Fibroblast of pulmonary artery (primary cell): ENCODE measurements at places on chromosomes 11 and 22.

GRCh38 chr11:40178470-40178869 is 1281.0 kb downstream of the LRRC4C start:
- DNase-seq = no peak

DNA sequence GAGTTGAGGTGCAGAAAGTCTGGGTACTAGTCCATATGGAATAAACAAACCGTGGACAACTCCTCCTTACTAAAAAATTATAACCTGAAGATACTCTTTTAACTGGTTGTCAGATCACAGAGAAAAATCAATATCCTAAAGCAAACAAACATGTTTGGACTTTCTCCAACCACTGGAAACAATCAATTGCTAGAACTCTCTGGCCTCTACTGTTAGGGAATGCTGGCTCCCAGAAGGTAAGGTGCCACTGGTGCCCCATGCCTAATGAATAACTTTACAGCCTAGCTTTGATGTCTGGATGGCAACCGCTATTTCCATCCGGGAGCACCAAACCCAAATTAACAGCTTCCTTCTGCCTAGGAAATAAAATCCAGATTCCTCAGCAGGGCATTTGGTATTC is 74.5 kb downstream of the AMBRA1 start:
- DNase-seq = no peak

DNA sequence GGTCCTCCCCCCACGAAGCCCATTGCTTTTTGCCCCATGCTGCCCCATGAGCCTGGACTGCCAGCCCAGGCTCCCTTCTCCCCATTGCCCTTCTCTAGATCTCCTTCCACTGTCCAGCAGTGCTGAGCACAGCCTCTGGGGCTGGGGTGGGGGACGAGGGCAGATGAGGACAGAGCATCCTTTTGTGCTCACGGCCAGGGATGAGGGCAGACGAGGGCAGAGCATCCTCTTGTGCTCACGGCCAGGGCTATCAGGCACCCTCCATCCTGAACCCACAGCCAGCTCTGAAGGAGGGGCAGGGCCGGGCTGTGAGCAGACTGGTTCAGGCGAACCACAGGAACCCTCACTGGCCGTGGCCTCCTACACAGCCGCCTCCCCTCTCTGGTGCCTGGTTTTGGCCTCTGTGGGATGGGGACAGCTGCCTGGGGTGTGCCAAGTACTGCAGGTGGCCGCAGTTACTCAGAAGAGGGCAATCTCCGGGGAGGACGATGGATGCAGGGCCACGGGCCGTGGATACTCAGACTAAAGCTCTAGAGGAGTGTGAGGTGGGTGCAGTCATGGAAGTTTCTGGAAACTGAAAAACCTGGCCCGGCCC is 1258.8 kb downstream of the BRD1 start:
- no peak for DNase-seq

DNA sequence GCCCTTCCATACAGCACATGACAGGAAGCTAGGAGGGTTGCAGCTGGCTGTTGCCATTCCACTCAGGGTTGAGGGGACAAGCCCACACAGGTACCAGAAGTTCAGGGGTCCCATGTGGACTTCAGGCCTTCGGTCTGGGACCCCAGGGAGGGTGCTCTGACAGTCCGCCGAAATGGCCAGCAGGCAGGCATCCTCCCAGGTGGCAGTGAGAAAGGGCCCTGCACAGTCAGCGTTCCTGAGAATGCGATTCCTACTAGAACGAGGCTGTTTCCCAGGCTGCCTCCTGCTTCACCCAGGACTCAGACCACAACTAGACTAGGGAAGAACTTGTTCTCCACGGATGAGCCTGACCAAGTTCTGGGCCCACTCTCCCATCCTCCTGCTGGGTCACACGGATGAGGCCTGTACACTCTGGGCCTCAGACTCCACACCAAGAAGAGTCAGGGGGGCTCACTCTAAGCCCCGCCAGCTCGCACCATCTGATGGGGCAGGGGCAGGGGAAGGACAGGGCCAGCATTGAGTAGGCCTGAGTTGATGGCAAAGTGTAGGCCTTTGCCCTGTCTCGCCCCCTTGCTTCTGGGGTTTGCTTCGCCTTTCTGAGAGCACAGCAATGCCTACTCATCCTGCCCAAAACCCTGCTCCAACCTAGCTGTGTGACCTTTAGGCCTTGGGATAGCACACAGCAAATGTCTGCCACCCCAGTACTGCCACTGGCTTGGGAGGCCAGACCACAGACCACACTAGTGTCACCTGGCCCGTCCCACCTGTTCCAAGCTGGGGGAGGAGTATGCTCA is 14.0 kb downstream of the KCNQ1OT1 start:
- DNase-seq = no peak

- DNase-seq = no peak
Measured at GRCh38 chr11:45166604-45166897, 20.1 kb downstream of the PRDM11 start.

GRCh38 chr11:121376130-121376529 is 76.0 kb upstream of the SORL1 start:
- DNase-seq = no peak

DNA sequence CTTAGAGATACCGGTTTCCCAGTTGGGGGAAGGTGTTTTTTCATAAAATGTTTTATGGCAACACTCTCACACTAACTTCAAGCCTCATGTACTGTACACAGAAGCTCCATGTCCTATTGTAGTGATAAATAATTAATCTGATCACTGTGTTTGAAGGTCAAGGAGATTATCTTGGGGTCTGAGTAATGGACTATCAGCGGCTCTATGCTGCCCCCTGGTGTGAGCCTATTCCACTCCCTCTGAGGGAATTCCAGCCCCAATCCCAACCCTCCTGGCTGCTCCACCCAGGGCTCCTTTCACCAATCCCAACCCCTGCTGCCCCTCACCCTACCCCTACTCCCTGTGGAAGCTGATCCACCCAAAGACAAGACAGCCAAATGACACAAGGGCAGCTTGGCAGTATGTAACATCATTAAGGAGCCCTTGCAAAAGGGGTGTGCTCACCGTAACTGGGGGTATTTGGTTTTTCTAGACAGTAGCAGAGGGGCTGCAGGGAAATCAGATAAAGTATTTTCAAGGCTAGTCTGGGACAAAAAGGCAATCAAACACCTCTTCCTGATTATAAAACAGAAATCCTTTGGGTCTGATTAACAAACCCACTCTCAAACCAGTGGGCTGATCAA is 22.3 kb downstream of the HPS4 start:
- DNase-seq = peak; percentile 41

GRCh38 chr11:94664346-94664745 is 97.2 kb downstream of the PIWIL4 start:
- DNase-seq = no peak

DNA sequence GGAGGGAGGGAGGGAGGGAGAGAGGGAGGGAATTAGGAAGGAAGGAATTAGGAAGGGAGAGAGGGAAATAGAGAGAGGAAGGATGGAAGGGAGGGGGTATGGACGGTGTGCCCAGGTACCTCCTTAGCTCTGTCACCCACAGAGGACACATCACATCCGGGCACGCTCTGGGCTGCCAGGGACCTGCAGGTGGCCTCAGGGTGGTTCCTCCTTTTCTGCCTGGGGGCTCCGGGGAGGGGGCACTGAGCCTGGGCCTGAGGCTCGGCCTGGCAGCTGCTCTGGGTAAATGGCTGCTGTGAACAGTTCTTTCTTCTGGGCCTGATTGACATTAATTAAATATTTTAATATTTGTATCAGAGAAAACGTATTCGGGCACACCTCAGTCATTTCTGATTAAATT is 733.5 kb downstream of the BRD1 start:
- no peak for DNase-seq
